ENCODE measurements at places on chromosomes 7 and 10.

- peak; percentile 22 for DNase-seq
Observed at GRCh38 chr10:11058965-11059364, 41.3 kb downstream of the CELF2 start.

- DNase-seq, result peak; percentile 64
Observed at GRCh38 chr10:92848441-92849233, at the start of gene EXOC6. EXOC6 (plus strand) TSS chr10:92848520; CDS start chr10:92848534, 14 bp downstream.

DNA sequence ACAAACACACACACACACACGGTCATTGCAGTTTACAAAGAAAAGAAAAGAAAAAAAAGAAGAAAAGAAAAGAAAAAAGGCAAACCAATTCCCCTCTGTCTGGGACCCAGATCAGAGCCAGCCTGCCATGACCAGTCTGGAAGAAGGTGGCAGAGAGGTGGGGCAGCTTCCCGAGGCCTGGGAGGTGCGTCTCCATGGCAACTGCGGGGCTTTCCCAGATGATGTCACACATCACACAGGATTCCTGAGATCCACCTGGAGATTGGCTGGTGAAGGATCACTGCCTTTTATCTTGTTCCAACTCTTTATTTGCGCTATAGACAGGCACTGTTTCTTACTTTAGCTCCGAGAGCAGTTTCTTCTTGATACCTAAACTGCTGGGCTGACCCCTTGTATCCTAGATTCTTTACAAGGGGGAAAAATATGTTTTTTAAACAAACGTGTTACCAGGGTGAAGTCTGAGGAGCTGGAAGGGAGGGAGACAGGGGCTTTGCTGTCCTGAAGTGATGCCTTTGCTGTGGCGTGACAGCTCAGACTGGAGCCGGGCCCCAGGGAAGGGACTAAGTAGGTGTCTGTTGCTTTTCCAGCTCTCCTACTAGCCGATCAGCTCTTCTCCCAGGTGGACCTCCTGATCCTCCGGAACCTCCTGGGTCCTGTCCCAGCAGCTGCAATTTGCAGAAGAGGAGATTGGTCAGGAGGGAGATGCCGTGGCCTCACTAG lies 298.5 kb downstream of the KLF6 start:
- no peak for DNase-seq

- DNase-seq, result no peak
Observed at GRCh38 chr10:130389906-130390305, 253.7 kb downstream of the GLRX3 start.

- DNase-seq, result peak; percentile 13
Observed at GRCh38 chr10:25682203-25682851, 251.7 kb upstream of the MYO3A start.

DNA sequence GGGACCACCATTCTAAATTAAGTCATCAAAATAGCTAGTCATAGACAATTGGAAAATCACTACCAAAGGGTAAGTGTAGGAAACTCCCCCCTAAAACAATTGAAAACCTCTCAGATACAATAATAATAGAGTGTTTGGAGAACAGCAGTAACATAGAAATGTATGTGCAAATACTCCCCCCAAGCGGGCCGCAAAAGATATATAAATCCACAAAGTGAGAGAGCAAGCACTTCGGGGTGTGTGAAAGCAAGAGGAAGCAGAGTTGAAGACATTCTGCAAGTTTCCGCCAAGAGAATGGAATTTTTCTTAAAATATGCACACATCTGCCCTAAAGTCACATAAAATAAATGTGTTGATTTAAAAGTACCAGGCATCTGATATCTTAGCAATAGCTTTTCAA lies 33.3 kb downstream of the CHCHD3 start:
- DNase-seq, result peak; percentile 32

- DNase-seq, result no peak
Observed at GRCh38 chr10:67011480-67011879, 85.6 kb downstream of the LRRTM3 start.

GRCh38 chr10:49116509-49117375 lies 1.4 kb upstream of the VSTM4 start:
- DNase-seq, result no peak

- DNase-seq, result no peak
Observed at GRCh38 chr7:108448584-108449505, 7.4 kb downstream of the NRCAM start.

- peak; percentile 66 for DNase-seq
Observed at GRCh38 chr7:37198906-37199485, 249.7 kb downstream of the ELMO1 start.

DNA sequence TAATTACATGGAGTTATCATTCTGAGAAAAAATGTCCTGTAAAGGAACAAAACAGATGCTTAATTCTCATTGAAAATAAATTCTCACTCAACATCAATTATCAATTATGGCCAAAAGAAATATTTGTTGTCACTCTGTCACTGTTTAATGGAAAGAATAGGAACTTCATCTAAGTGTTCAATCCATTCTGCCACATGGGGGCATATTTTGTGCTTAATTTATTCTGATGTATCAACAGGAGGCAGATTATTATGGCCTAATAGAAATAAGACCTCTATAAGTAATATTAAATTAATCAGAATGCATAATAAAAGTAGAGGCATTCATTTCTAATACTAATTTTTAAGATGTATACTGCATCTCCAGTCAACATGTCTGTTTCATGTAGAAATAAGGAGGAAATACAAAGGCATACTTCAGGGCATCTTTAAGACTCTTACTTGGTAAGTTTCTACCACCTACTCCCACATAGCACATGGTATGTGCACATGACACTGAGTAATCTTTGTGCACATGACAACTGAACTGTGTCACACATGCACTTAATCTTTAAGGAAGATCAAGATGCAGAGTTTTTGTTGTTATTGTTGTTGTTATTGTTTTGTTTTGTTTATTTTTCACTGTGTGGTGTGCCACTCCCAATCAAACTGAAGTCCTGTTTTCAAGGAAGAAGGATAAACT lies 420.4 kb upstream of the SEMA3A start:
- no peak for DNase-seq

GRCh38 chr10:14812271-14812670 lies 25.6 kb downstream of the CDNF start:
- peak; percentile 11 for DNase-seq

DNA sequence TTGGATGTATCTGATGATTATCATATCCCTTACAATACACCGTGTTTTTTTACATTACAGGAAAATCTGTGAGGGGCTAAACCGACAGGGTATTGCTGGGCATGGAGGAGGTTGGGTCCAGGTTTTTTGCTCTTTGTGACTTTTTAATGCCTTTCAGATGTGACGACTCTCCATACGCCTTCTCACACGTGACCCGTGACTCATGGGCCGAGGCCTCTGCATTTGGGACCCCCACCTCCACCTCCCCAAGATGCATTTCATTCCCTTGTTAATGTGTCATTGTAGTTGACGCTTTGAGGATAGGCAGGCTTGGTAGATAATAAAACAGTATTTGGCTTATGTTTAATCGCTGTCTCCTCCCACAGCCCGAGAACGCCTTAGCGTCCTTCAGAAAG lies 95.3 kb downstream of the CUX1 start:
- DNase-seq, result no peak

- DNase-seq, result no peak
Observed at GRCh38 chr7:147376192-147376591, 1214.4 kb upstream of the C7orf33 start.

- no peak for DNase-seq
Observed at GRCh38 chr10:22649994-22650393, 64.4 kb downstream of the PIP4K2A start.

DNA sequence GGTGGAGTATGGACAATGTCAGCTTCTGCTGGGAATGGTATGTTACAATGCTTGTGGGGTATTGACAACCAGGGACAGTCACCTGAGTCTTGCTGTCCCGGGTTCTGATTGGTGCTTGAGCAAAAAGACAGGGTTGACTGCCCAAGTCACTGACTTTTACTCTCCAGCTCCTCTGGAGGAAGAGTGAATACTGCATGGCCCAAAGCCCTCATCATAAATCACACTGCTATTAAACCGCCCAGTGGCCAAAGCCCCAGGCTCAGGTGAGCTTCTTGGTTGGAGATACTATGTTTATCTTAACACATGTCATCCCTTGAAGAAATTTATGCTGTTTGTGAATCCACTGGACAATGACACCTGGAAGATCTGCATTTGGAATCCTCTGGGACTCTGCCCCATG lies 90.0 kb upstream of the IGFBP3 start:
- no peak for DNase-seq

GRCh38 chr10:43231523-43232078 lies 35.3 kb downstream of the RASGEF1A start:
- no peak for DNase-seq

GRCh38 chr10:121926157-121926556 lies 1.7 kb downstream of the ATE1 start:
- DNase-seq, result no peak

- no peak for DNase-seq
Observed at GRCh38 chr7:36204044-36204663, 51.1 kb downstream of the EEPD1 start.

GRCh38 chr10:125633517-125633999 lies 49.4 kb downstream of the TEX36 start:
- peak; percentile 16 for DNase-seq

- DNase-seq, result peak; percentile 41
Observed at GRCh38 chr10:112383325-112383724, 9.4 kb downstream of the ACSL5 start.

GRCh38 chr10:11636697-11637303 lies 25.4 kb upstream of the USP6NL start:
- peak; percentile 67 for DNase-seq

GRCh38 chr10:52855546-52856325 lies 83.2 kb upstream of the MBL2 start:
- DNase-seq, result no peak

DNA sequence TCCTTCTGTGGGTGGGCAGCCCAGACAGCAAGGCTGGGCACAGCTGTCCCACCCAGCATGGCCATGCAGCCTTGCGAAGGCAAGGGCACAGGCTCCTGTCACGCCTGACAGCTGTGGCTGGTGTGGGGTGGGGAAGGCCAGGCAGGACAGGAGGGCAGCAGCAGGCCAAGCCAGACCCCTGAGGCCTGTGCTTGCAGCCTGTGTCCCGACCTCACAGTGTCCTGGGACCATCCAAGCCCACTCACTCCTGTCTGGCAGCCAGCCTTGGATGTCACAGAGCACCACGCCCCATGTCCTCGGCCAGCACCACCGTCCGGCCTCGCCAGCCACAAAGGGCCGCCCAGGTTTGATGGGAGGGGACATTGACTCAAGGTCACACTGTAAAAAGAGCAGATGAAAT lies 85.5 kb upstream of the LRRC4 start:
- no peak for DNase-seq

- peak; percentile 54 for DNase-seq
Observed at GRCh38 chr7:24891311-24891735, 88.7 kb downstream of the OSBPL3 start.

DNA sequence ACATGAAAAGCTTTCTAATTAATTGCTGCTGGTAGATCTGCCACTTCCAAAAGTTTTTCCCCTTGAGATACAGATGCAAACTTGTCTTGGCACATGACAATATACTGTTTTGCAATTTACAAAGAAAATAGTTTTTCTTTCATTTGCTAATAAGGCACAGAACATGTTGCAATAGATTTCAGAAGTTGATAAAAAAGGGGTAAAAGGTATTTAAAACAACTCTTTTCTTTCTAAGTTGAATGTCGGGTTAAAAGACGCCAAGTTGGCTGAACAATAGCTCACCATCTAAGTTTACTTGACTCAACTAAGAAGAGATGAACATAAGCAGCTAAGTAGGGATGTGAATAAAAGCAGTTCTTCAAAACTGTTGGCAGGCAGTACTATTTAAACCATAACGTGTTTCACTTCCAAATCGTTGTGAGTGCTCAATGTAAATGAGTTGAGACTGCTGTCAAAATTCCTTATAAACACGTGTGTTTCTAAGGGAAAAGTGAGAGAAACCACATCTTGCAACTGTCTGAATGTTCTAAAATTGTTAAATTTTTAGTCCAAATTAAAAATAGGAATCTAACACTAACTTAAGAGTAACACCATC lies 14.5 kb upstream of the THSD7A start:
- DNase-seq, result no peak

GRCh38 chr7:41786404-41786803 lies 83.5 kb upstream of the INHBA start:
- no peak for DNase-seq

- DNase-seq, result no peak
Observed at GRCh38 chr10:71697938-71698709, 21.5 kb downstream of the C10orf105 start.

- DNase-seq, result no peak
Observed at GRCh38 chr7:151175793-151176311, 8.4 kb upstream of the GBX1 start.

GRCh38 chr10:103177123-103177522 lies 15.9 kb downstream of the NT5C2 start:
- DNase-seq, result no peak

DNA sequence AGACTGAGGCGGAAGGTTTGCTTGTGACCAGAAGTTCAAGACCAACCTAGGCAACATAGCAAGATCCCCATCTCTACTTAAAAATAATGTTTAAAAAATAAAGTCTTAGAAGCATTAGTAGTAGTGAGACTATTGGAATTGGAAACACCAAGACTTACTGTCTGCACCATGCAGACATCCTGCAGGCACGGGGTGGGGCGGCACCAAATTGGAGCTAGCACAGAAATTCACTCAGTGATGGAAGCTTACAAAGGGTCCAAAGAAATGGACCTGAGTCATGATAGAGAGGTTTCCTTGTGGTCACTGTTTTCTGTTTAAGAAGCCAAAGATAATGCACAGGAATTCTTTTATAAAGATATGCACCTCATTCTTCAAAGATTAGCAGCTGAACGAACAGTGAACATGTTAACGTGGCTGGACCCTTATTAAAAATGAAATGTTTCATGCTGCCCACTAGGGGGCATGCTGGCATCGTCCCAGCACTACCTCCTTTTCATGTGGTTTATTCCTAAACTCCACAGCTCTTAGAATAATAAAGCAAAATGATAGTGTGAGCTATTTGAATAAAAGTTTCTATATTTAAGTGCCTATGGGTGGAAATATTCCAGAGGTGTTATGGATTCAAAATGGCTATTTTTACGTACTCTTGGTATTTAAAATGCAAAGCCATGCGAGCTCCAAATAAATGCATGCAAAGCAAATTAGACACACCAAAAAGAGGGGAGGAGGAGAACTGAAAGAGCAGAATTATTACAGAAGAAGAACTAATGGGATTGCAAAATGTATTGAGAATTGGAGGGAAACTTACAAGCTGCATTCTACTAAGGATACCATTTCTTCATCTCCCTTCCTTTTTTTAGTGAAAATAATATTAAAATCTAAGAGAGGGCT lies 28.6 kb downstream of the PDSS1 start:
- peak; percentile 66 for DNase-seq

DNA sequence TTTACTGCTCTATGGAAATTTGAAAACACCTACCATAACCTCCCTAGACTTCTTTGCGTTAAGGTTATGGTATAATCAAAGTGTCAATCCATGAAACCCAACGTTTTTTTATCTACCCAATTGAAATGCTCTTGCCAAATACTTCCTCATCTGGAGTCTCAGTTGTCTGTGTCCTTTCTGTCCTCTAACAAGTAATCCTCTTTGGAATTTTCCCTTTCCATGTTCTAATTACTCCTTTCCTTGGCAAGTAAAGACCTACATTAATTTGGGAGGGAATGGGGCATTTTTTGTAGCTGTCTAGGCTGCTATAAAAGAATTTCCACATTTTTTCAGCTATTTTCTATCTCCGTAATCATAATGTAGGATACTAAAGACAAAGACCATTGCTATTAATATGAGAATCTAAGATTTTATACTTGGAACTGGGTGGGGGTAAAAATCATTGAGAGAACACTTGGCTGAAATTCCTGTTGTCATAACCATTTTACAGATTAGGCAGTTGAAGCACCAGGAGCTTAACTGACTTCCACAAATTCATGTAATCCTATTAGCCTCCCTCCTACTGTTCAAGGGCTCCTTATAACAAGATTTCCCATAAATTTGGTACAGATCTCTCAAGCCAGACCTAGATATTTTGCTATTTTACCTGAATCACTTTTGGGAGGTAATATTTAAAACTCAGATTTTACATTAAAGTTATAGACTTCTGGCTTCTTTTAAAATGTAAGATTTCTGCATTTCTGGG lies 1307.6 kb downstream of the XPNPEP1 start:
- DNase-seq, result no peak

Measured in fibroblast of upper back skin (primary cell).